ENCODE measurements at places on chromosomes 6 and 20.

GRCh38 chr6:3061501-3061941, 6.8 kb upstream of the RIPK1 start:
- DNase-seq = peak; percentile 91

- DNase-seq = no peak
Observed at GRCh38 chr6:147260091-147260490, 55.9 kb downstream of the STXBP5 start.

GRCh38 chr20:2162125-2162822, 60.6 kb downstream of the STK35 start:
- no peak for DNase-seq

GRCh38 chr20:10180651-10181235, 37.9 kb upstream of the SNAP25 start:
- DNase-seq = no peak

DNA sequence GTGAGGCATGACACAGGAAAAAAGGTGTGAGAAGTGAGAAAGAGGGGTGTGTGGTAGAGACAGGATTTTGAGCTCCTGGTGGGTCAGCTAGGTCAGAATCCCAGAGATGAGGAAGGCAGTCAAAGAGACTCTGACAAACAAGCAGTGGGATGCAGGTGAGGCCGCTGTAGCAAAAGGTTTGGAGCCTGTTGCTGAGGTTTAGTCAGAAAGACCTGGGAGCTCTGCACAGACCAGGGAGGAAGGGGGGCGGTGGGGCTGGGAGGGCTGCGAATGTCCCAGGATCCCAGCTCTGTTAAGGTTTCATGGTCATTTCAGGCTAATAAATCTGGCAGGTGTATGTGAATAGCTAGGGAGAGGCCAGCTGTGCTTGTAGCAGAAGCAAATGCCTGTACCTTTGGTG, 373.9 kb upstream of the SYNCRIP start:
- no peak for DNase-seq

DNA sequence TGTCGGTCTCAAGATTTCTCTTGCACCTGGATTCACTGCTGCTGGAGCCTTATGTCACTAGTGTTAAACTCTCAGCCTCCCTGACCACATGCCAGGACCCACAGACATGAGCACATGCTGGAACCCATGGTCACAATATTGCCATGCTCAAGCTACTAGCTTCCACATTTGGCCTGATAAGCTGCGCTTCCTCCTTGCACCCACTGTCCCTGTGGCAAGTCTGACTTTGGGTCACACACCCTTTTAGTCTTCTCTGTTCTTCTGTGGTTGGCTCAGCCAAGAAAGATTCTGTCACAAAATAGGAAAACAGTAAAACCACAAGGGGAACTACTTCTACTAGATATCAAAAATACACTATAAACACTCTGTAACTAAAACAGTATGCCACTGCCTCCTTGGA, 68.9 kb upstream of the HDAC2 start:
- DNase-seq = no peak

DNA sequence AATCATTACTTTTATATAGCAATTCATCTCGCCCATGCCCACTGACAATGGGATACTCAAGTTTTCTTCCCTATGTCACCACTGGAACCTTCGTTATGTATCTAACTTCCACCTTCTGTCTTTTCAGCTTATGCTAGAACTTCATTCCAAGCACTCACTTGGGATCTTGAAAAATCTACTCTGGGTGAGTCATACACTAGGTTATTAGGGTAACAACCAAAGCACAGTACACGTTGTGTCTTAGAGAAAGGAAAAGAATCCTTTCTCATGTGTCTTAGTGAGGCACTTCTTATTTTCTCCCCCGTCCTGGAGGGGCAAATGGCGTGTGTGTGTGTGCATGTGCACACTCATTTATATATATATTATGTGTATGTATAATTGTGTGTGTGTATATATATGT, 18.3 kb upstream of the FAM162B start:
- peak; percentile 42 for DNase-seq

DNA sequence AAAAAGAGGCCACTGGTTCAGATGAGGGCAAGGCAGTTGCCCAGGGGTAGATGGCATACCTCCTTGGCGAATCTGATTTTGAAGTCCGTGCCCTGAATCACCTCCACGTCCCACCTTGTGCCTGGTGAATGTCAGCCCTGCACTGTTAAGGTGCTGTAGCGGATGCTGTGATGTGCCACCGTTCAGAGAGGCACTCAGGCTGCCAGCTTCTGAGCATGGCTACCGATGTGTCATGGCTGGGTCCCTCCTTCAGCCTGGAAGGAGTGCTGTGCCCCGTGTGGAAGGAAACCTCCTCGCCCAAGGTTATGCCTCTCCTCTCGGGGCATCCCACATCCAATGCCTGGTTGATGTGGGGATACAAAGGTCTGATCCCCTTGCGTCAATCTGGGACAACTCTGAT, 43.6 kb downstream of the UST start:
- no peak for DNase-seq

- DNase-seq = no peak
Observed at GRCh38 chr6:87736809-87737540, 34.9 kb upstream of the AKIRIN2 start.

- no peak for DNase-seq
Observed at GRCh38 chr20:56382696-56383095, 9.3 kb downstream of the AURKA start.

DNA sequence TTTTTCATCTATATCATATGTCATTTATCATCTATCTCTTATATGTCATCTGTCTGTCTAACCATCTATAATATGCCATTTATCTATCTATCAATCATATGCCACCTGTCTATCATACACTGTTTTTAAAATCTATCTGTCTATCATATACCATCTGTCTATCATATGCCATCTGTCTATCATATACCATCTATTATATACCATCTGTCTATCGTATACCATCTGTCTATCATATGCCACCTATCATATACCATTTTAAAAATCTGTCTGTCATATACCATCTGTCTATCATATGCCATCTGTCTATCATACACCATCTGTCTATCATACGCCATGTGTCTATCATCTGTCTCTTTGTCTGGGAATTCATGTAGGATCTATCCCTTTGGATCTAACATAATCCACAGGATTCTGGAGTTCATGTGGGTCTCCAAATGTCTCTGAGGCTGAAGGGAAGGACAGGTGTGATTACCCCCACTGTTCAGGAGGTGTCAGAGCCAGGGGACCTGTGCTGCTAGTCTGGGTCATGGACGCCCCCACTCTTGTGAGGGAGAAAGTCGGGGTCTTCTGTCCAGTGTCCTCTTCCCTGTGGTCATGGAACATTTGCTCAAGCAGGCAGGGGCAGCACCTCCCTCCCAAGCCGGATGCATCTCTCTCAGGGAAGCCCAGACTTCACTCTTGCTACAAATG, 36.9 kb upstream of the FRMD1 start:
- no peak for DNase-seq

GRCh38 chr6:52335576-52335975, 26.4 kb upstream of the PAQR8 start:
- no peak for DNase-seq

DNA sequence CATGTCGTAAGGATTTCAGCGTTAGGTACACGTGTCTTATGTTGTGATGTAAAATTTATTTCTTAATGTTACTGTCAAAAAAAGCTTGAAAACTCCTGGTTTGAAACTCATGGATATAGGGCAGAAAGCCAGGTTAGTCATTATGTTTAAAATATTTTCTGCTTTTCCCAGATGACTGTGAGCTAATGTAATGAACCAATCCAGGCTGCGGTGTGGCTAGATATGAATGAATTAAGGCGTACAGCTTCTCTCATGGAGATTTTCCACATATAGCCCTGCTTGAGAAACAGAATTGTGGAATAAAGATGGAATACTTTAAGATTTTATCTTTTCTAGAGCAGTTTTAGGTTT, 80.3 kb upstream of the STMND1 start:
- DNase-seq = peak; percentile 37

DNA sequence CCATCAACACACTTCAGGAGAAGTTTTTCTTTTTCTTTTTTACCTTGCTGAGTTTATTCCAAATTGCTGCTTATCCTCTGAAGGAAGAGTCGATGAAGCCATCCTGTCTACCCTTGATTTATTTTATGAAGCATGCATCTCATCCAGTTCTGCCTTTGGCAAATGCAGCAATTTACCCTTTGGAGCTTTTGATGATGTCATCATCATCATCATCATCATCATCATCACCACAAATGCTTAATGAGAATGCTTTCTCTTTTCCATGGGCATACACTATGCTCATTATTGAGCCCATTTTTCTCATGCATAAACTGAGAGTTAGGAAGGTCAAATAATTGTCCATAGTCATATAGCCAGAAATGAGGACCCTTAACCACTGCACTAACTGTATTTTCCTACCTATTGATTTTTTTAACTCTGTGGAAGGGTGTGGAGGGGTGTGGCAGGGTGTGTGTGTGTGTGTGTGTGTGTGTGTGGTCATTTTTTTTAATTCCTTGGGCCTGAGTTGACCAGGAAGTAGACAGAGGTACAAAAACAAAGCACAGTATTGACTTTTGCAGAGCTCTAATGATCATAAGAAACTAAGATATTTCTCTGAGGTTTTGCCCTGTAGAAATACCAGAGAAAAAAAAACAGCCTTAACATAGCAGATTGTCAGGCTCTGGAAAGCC, 82.8 kb downstream of the COL9A1 start:
- DNase-seq = no peak

DNA sequence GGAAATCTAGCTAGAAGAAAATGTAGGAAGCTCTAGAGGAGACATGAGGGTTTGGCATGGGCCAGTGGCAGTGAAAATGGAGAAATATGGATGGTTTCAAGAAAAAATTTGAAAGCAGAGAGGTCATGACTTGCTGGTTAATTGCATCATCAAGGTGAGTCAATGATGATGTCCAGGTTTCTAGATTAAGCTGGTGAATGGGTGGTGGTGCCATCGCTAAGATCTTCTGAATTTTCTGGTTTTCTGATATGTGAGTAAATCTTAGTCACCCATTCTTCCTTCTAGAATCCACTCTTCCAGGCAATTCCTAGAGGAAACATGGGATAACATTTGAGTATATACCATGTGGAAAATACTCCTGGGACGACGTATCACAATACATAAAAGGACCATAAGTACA, 25.0 kb downstream of the SH3BGRL2 start:
- no peak for DNase-seq

DNA sequence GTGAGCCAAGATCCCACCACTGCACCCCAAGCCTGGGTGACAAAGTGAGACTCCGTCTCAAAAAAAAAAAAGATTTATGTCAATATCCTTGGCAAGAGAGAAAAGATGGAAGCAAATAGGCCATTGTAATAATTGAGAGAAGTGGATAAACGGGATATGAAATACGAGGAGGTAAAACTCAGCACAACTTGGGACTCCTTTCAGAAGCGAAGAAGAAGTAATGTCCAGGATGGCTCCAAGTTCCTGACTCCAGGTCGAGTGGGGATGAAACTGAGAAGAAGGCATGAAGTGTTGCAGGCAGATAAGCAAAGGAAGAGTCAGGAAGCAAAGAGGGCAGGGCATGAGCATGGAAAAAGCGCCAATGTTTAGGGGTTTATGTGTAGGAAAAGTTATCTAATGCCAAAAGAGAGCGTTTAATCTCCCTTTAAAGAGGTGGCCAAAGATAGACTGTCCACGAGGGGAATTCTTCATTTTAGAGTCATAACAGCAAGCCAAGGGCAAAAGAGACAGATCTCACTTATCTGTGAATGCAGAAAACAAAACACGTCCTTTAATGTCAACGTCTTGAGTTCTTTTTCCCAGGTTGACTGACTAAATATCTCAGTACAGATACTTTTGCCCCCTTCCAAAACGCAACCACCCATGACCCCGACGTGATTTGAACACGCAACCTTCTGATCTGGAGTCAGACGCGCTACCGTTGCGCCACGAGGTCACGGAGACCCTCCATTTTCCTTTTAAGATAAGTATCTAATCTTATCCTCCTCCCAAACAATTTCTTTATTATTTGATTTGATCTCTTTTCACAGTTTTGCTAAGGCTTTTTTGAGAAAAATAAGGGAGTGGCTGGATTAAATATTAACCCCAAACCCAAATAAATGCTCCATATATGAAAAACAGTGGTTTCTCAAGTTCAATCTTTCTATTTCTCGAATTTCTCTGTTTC, 46.3 kb upstream of the BTN3A2 start:
- peak; percentile 42 for DNase-seq

DNA sequence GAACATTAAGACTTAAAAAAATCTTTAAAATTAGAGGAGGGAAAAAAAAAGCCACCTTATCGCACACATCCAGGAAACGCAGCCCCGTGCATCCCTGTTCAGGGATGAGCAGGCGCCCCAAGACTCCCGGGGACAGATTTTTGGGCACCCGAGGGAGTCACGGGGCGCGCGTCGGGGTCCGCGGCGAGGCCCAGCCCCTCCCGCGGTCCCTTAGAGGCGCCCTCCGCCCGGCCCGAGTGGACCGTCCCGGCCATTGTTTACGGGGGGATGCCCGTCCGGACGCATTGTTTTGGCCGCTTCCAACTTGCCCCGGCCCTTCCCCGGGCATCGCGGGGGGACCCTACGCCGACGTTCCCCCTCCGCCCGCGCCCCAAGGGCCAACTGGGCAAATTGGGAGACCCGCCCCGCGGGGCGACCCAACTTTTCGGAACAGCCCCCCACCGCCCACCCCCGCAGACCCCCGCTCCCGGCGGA, 610 bp downstream of the ZNF217 start:
- peak; percentile 58 for DNase-seq

DNA sequence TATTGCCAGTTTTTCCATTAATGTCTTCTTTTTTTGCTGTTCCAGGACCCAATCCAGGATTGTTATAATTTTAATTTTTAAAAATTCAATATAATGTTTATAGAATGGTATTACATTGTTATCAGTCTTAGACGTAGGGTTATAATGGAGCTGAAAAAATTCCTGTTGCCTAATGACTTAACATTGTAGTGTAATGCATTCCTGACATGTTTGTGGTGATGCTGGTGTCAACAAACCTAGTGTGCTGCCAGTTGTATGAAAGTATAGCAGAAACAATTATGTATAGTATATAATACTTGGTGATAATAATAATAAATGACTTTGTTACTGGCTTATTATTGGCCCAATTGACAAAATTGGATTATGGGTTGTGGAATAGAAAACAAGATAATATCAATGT, 30.4 kb downstream of the KIZ start:
- peak; percentile 59 for DNase-seq

DNA sequence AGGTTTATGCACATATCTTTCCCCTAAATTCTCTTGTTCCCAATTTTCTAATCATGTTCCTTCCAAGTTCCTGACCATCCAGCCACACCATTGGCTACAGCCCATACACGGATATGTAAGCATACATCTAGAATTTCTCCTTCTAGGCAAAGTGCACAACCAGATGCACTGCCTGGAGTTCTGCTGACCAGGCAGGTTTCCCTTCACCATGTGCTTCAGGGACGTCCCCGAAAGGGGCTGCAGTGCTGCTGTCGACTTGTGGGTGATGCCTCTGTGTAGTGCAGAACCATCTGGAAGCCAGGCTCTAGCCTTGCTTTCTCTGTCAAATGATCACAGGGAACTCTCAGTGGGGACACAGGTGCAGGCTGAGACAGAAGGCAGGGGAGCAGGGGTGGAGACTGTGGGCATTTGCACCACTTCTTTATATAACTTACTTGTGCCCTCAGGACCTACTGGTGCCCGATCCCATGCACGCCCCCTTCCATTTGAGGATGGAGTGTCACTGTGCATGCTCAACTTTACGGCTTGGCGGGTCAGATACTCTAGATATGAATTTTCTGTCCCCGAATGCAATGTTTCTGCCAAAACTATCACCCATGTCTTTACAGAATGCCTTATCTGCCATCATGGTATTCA, 37.5 kb upstream of the SMOC2 start:
- DNase-seq = no peak

GRCh38 chr6:21986703-21987102, 310.1 kb downstream of the PRL start:
- no peak for DNase-seq

- DNase-seq = no peak
Observed at GRCh38 chr20:38075161-38075998, 41.8 kb downstream of the RPRD1B start.

All from ELR (cell line).